ENCODE measurements at places on chromosomes 3 and 15.

- DNase-seq, result no peak
Measured at GRCh38 chr15:88701561-88702095, 62.8 kb downstream of the ISG20 start.

DNA sequence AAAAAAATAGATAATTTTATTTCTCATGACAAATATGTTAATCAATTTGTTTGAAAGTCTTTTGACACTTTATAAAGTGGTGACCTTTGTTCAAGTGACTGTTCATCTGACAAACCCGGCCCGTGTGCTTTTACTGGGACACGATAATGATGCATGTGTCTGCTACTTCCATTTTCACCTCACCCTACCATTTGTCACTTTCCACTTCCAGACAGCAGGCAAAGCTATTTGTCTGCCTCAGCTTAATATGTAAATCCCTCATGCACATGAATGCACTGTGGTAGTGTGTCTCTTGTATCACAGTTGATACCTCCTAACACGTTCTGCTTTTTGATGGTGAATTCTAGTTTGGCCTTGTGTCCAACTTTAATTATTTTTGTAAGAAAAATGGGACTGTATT is 204.3 kb downstream of the BBX start:
- no peak for DNase-seq

- DNase-seq, result no peak
Measured at GRCh38 chr15:28904003-28904402, 18.2 kb downstream of the APBA2 start.

DNA sequence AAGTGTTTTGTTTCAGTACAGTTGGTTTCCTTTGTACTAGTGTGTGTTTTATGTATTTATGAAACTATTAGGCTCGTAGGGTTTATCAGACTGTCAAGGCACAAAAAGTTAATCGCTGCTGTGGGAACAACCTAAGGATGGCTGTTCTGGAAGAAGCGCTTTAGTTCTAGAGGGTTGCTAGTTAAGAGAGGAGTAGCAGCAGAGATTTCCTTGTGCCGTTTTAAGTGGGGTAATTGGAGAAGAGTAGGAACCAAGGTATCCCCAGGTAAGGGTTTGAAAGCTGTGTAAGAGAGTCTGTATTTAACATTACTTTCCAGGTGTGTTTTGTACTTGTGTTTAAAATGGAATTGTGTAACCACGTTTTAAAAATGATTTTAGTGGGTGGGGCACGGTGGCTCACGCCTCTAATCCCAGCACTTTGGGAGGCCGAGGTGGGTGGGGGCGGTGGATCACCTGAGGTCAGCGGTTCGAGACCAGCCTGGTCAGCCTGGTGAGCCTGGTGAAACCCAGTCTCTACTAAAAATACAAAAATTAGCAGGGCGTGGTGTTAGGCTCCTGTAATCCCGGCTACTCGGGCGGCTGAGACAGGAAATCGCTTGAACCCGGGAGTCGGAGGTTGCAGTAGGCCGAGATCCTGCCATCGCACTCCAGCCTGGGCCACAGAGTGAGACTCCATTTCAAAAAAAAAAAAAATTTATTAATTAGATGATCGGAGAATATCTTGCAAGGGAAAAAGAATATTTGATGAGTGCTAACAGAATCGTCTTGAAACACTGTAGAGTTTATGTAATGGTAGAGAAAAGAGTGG is 2.6 kb downstream of the MORF4L1 start:
- DNase-seq, result no peak

DNA sequence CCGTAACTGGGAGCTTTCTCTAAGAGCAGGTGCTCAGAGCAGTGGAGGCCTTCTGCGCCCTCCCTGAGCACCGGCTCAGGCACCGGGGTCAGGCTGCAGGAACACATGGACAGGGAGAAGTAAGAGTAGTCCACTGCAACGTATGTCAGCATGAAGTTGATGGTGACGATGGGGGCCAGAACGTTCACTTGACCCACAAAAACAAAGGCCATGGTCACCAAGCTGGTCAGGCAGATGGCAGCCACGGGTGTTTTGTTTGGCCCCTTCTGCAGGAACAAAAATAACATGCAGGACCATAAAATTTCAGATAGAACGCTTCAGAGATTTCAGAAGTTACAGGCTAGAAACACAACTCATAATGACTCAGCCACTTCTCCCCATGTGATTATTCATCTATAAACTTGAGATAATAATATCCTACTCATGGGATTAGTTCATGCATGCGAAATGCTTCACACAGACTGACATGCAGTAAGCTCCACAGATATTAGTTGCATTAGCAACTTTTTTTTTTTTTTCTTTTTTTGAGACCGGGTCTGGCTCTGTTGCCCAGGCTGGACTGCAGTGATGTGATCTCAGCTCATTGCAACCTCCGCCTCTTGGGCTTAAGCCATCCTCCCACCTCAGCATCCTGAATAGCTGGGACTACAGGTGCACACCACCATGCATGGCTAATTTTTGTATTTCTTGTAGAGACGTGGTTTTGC is 52.2 kb upstream of the HEG1 start:
- DNase-seq, result no peak

DNA sequence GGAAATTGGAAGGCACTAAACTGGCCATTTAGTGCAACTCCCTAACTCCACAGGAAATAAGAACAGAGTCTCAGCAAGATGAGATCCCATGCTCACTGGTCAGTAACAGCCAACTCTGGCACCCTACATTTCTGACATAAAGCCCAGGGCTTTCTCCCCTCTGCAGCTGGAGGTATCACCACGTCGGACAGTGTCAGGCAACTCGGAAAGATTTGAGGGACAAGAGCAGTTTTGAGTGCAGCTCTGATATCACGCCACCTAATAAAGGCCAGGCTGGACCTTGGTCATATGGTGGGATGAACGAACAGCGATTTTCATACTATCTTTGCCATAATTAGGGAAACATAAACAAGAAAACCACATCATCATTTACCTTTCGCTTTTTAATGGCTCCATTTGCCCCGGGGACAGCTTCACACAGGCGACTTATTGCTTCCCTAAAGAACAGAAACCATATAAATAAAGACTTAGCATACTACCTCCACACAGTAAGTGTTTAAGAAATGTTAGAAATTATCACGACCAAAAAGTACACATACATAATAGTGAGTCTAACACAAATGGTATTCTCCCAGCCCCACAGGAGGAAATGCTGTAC is 12.5 kb downstream of the EID1 start:
- no peak for DNase-seq

DNA sequence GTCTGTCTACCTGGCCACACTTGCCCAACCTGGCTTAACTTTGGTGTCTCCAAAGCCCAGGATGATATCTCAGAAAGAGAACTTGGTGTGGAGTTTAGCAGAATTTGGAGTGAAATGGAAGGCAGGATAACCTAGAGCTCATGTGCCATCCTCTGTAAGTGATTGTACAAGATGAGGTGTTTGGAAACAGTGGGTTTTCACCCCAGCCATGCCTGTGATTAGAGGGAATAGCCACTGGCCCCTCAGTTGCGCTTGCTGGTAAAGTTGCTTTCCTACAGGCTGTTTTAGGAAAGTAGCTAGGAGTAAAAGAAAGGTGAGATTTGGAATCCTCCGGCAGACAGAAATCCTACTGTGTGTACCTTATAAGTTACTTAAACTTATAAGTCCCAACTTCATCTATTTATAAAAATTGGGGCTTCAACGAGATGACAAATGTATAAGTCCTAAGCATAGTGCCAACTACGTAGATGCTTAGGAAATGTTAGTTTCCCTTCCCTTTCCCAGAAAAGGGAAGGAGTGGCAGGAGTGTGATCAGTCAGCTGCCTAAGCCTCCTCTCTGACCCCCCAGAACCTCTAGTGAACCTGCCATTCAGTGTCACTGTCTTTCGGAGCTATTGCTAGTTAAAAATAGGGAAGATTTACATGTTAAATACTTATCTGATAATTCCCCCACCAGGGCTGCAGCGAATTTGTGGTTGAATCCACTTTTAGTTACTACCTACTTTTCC is 13.4 kb upstream of the BMF start:
- DNase-seq, result no peak

DNA sequence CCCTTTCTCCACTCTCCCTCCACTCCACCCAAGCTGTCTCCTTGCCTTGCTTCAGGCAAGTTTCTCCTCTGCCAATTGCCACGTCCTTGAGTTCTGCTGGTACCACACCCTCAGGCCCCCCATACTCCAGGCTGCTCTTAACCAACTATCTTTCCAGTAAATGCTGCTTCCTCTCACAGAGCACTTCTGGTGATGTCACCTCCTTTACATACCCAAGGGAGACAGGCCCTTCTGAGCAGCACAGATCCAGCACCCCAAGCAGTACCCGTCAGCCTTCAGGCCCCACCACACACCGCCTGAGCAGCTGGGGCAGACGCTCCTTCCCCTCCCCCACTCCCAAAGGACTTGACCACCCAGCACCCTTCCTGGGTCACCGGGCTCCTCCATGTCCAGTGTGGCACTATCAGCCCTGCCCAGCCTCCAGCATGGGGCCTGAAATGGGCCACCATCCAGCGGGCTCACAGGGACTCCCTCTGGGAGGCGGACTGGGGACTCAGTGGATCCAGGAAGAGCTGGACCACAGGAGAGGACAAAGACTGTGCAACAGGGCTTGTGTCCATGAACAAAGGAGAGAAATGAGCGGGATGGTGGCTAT is 50.2 kb downstream of the KLF15 start:
- DNase-seq, result no peak

DNA sequence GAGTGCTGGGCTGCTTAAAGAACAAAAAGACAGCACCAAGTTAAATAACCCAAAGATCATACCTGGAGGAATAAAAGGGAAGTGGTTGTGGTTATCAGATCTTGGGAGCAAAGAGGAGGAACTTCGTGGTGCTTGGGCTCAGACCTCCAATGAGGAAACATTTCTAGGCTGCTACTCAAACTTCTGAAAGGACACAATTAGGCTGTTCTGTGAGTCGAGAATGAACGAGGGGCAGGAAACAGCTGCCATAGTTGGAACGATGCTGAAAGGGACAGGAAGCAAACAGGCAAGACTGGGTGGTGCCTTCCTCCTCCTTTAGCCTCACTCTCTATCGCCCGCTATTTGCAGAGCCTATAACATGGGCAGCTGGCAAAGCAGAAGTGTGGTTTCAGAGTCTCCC is 276.3 kb upstream of the ARRDC4 start:
- DNase-seq, result no peak

DNA sequence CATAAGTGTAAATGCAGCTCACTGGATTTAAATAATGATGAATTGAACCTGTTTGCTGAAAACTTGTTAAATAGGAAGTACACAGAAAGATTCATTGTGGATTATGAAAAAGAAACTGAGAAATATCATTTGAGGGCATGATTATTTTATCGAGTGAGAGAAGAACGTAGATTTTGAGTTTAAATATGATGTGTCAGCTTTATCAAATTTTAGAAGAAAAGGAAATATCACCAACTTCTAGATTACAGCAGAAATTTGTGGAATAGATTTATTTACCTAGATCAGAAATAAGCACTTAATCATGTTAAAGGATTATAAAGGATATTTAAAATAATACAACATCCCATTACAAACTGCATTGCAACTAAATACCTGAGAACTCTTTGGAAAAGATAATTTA is 315.5 kb downstream of the ZPLD1 start:
- DNase-seq, result no peak

- DNase-seq, result no peak
Measured at GRCh38 chr3:126956866-126957650, 25.9 kb upstream of the PLXNA1 start.

DNA sequence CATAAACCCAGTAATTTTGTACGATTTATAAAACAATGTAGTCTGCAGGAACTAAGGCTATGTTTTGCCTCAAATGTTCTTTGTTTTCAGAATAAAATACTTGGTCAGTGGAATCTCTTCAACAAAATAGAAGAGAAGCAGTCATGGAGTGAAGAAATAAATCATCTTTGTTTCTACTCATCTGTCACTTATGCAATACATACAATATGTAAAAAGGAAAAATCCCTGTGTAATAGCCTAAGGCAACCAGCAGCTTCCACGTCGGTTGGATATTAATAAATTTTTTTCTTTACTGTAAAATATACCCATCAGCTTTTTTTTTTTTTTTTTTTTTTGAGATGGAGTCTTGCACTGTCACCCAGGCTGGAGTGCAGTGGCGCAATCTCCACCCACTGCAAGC is 5.2 kb upstream of the WDR5B start:
- no peak for DNase-seq

DNA sequence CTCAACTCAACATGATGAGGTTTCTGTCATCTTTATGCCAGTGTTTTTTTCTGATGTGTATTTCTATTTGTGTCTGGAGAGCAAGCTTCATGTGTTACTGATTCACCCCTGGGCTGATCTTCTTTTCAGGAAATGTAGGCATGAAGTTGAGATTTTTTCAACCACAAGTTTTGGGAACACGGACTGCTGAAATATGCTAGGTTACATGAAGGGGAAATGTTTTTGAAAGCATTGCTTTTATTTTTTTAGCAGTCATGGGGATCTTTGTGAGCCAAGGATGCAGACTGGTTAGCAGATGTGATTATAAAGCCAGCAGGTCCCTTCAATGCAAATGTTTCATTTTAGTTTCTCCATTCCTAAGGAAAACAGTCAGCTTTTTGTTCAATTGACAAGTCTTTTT is 219.3 kb upstream of the COL8A1 start:
- no peak for DNase-seq

DNA sequence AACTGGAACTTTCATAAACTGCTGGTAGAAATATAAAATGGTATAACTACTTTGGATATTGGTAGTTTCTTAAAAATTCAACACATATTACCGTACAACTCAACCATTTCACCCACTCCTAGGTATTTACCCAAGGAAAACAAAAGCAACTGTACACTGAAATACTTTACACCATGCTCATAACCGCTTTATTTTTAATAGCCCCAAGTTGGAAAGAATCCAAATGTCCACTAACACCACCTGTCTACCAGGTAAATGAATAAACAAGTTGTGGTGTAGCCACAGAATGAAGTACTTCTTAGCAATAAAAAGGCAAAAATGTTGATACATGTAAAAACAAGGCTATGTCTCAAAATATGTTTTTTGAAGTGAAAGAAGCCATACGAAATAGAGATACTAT is 215.9 kb upstream of the PEX5L start:
- DNase-seq, result no peak

DNA sequence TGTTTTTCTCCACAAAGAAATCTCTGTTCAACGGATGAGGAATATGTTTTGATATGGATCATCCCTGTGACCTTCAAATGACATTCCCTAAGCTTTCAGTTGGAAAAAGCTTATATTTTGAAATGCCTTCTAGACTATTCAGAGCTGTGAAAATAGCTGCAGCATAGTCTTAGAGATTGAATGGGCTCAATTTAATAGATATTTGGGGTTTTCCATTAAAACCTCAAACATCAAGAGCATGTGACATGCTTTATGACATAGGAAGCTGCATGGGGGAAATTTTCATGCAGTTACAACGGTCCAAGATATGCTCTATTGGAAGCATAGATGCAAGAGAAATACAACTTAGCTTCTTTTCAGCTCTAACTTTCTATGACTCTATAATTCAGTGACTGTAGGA is 102.8 kb downstream of the LSAMP start:
- no peak for DNase-seq

Measured in thoracic aorta (tissue), 2 donors.